ENCODE measurements at places on chromosomes 3 and 15.

- no peak for DNase-seq
Observed at GRCh38 chr3:153440311-153440710, 278.3 kb downstream of the RAP2B start.

DNA sequence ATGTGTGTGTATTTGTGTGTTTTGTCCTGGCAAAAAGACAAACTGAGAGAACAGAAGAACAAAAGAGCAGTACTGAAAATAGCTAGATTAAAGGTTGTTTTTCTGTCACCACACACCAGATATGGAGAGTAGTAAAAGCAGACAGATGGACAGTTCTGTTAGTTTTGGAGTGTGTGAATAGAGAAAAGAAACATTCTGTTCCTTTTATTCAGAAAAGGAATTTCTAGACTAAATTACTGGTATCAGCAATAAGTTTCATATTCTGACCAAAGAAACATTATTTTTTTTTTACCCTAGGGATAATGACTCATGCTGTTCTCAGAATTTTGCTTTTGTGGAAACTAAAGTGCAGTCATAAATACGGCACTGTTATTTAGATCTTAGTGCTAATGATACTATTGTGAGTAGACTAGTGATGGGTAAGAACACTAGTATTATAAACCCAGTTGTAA, 32.9 kb downstream of the PIK3CA start:
- DNase-seq, result no peak

DNA sequence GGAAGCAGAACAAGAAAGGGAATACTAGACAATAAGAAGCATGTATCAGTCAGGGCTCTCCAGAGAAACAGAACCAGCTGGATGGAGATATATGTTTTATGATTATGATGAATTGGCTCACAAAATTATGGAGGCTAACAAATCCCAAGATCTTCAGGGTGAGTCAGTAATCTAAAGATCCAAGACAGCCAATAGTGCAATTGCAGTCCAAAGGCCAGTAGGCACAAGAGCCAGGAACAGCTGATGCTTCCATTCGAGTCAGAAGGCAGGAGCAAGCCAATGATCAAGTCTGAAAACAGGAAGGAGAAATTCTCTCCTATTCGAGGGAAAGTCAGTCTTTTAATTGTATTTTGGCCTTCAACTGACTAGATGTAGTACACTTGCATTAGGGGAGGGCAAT, 164.9 kb upstream of the ST8SIA2 start:
- DNase-seq, result no peak

- no peak for DNase-seq
Observed at GRCh38 chr3:119211193-119211592, 29.5 kb downstream of the B4GALT4 start.

DNA sequence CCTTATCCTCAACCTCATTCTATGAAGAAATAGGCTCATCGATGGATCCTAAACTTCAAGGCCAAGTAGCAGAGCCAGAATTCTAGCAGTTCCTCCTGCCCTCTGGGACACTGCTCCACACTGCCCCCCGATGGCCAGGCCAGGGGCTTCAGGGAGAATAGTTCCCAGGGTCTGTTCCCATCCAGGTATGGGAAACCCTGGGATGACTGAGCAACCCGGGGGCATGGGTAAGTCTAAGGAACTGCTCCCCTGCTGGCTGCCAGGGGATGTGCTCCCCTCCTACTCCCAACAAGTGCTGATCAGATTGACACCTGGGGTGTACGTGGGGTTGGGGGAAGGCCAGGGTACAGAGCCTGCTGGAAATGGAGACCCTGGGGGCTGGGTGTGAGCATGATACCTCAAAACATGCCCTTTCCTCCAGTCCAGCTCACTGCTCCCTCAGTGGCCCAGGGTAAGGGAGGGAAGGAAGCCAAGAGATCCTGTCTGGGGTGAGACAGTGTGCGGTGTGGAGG, 7.6 kb downstream of the ULK3 start:
- DNase-seq, result peak; percentile 69

DNA sequence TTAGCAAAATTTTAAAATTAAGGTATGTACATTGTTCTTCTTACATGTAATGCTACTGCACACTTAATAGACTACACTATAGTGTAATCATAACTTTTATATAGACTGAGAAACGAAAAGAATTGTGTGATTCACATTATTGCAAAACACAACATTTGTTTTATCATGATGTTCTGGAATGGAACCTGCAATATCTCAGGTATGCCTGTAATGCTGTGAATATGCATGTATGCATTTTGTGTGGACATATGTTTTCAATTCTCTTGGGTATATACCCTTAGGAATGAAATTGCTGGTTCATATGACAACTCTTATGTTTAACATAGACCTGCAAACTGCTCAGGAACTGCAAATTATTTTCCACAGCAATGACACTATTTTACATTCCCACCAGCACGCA, 38.6 kb upstream of the TJP1 start:
- DNase-seq, result no peak

DNA sequence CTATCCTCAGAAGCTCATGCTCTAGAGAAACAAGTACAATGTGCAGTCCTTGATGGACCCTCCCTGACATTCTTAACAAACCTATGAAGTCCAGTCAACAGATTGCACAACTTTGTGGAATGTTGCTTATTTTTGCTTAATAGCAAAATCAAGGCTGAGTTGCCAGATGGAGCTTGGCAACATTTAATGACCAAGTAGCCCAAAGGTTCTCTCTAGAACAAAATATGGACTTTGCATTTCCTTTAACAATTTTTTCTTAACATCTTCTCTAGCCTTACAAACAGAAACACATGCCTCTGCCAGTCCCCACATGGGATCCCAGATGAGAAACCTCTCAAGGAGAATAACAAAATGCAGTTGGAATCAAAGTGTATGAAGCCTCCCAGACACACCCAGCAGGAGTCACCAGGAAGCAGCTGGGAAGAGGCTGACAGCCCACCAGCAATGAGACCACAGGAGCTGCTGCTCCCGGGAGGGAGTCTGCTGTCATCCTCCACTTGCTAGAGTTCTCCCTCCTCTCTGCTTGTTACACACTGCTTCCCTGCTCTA, 422.5 kb upstream of the CDIN1 start:
- DNase-seq, result no peak

DNA sequence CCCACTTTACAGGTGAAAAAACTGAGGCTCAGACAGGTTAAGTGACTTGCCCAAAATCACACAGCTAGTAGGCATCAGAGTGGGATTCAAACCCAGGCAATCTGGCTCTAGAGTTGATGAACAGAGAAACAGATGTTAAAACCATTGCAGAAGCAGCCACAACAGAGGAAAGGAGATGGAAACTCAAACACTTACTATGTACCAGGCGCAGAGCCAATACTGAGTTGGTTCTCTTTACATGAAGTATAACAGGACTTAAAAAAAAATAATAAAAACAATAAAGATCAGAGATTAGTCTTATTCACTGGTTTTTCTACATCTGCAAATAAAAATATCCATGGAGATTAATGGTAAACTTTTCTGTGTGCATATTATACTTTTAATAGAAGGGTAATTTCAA, 84.9 kb upstream of the SPATA12 start:
- DNase-seq, result no peak

DNA sequence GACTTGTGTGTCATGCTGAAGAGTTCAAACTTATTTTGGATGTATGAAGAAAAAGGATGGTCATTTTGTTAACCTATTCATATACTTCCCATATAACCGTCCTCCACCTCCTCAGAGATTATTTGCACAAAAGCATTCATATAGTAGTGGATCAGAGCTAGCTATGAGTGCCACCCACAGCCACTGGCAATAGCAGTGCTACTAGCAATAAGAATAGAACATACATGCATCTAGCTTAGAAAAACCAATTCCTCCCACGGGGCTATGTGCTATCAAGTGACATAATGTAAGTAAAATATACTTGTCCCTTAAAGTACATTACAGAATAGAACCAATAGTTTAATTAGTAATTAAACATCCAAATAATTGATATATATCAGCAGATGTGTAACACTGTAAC, 10.3 kb upstream of the ZBED2 start:
- no peak for DNase-seq

GRCh38 chr15:44550256-44550655, 13.3 kb downstream of the EIF3J start:
- no peak for DNase-seq

DNA sequence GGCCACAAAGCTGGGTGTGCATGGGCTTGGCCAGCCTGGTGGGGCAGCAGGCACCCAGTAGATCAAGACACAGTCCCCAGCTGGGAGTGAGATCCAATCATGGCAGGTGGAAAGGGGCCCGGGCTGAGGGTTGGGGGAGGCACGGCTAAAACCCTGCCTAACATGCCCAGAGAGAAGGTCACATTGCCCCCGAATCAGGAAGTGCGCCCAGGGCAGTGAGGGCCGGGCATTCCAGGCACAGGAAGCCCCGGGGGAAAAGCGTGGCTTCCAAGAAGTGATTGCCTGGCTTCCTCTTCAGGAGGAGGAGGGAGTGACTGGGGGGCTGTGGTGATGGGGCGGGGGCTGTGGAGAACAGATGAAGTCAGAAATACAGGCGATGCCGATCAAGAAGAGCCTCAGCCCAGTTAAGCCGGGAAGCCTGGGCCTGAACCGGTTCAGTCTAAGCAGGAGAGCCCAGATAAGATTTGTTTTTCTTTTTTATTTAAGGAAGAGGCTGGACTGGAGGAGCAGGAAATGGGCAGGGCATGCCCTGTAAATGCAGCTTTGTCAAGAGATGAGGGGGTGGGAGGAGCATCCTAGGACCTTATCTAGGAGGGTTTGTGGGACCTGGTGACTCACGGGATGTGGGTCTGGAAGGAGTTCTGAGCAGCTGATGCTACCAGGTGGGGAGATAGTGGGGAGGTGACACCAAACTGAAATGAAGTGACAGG, 83.9 kb downstream of the CHSY1 start:
- DNase-seq, result peak; percentile 71

DNA sequence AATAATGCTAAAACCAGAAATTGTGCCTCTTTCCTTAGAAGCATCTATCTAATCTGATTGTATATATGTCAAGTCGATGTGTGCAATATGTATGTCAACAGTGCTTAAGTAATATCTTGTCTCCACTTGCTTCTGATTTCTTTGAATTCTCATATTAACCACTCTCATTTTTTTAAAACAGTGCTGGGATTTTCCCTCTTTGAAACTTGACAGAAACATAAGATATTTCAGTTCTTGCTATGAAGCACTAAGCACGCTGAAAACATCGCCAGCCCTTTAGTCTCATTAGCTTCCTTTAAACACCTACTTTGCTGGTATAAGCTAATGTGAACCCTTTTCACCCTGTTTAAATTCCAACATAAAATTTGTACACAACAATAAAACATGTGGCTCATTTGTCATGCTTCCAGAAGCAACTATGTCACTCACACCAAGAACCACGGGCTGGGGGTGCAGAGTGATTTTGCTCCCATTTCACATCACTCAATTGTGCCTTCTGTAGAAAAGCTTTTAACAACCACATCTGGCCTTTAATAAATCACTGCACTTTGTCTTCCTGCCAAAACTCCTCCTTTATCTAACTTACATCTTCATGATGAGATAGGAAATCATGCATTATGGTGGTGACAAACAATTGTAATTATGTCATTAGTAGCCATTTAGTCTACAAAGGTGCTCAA, 185.2 kb downstream of the FOXP1 start:
- DNase-seq, result no peak

- DNase-seq, result no peak
Observed at GRCh38 chr15:78618064-78618463, 2.7 kb downstream of the CHRNA3 start.

- DNase-seq, result peak; percentile 38
Observed at GRCh38 chr3:189563853-189564563, 67.2 kb upstream of the TP63 start.

DNA sequence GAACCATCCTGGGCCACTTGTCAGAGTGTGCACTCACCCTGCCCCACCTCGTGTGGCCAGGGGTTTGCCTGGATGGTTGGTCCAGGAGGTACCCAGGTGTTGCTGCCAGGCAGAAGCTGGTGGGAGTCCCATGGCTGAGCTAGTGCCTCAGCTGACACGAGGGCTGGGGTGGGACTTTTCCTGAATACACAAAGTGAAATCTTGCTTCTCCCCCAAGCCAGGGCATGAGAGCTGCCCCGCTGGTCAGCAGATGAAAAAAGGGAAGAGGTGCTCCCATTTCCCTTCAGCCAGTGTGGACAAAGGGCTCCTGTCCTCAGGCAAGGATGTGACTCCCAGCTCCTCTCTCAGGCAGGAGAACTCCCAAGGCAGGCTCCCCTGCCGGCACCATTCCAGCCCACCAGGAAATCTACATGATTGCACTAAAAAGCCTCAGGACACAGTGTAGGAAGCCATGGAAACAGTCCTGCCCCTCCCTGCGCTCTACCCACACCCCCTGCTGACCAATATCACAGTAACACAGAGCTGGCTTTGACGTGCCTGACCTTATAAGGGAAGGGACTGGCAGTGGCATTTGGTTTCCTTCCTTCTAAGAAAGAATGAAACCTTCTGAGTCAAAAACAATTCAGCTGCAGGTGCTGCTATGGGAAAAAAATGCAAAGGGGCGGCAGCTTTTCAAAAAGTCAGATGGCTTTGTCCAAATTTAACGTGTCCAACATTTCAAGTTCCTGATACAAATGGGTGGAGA, 33.9 kb downstream of the MYO5C start:
- DNase-seq, result peak; percentile 64

DNA sequence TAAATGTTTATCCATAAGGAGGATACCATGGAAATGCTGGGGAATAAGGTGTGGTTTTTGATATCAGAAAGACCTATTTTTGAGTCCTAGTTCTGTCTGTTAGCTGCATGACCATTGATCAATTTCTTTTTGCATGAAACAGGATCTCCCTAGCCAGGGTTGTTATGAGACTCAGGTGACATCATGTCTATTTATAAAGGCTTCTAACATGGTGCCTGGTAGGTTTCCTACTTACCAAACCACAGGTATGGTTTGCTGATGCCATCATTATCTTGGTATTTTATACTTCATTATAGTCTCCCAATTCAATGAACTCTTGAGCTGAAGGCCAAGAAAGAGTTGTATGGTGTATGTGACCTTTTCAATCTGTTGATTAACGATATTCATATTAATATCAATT, 144.0 kb downstream of the CLSTN2 start:
- DNase-seq, result no peak

GRCh38 chr15:22944651-22945050, 35.5 kb downstream of the CYFIP1 start:
- no peak for DNase-seq
